GM19239 (cell line): ENCODE measurements at places on chromosomes 5 and 9.

GRCh38 chr5:155897761-155898160, 429.2 kb upstream of the SGCD start:
- no peak for DNase-seq

- no peak for DNase-seq
These were observed 365.9 kb upstream of the C9orf72 start for GRCh38 chr9:27939186-27939585.

DNA sequence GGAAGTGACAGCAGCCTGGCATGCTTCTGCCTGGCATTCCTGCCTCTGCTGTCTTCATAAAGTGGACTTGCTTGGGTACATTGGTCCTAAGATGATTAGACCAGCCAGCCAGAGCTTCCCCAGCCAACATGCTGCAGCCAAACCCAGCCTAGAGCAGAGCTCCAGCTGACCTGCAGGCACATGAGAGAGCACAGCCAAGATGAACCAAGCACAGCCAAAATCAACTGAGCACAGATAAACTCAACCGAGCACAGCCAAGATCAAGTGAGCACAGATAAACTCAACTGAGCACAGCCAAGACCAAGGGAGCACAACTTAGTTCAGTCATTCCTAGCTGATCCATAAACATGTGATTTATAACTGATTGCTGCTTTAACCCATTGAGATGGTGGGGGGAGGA, 266.5 kb downstream of the MSX2 start:
- DNase-seq, result no peak

GRCh38 chr9:27880156-27880555, 306.9 kb upstream of the C9orf72 start:
- DNase-seq, result no peak

- no peak for DNase-seq
These were observed 7.1 kb downstream of the ABCA2 start for GRCh38 chr9:137020771-137021567.

GRCh38 chr9:137029058-137029936, 1.3 kb upstream of the ABCA2 start:
- peak; percentile 91 for DNase-seq
